ENCODE measurements at places on chromosomes 1 and 21.
A peak's percentile ranks its signal among the peaks of the same experiment; 100 is the strongest.

DNA sequence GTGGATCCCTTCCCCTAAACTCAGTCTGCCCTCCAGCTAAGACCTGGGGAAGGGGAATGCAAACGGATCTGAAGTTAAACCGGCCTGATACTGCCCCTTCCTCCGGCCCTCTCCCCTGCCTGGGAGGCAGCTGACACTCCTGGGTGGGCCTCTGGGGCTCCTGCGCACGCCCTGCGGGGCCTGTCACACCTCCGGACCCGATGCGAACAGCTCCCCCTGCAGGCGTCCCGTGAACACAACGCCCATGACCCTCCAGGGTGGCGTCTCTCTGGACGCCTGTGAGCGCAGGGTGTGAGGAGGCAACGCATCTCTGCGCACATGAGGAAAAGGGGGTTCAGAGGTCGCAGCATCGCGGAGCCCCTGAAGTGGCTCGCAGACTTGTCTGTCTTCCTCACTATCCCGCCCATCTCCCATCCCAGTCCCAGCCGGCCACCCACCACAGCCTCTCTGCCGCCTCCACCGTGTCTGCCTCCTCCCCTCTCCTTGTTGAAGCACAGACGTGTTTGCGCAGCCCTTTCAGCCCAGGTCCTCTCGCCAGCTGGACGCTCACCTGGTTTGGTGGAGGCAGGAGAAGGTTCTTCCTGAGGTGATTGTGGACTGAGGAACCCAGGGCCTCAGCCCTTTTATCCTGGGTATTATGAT, 421 bp upstream of the LCE3A start:
- no peak for DNase-seq

GRCh38 chr1:119046785-119047438, 58.8 kb upstream of the TBX15 start:
- DNase-seq, result peak; percentile 49

DNA sequence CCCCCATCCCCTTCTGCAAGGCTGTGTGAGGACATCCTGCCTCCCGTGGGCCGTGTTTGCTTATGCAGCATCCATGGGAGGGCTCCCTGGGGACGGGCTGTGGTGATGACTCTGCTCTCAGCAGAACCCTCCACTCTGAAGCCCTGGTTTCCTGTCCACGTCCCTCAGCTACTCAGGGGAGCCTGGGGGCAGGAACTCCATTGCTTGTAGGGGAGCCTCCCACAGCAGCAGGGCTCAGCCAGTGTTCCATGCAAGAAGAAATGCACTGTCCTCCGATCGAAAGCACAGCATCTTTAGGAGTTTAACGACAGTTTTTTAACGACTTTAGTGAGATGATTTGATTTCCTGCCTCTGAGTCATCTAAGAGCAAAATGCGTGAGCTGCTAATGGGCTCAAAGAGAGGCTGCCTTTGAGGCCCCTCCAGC, 8.3 kb upstream of the KCNAB2 start:
- no peak for DNase-seq

- DNase-seq, result no peak
Measured at GRCh38 chr1:218778257-218779126, 395.2 kb upstream of the LYPLAL1 start.

DNA sequence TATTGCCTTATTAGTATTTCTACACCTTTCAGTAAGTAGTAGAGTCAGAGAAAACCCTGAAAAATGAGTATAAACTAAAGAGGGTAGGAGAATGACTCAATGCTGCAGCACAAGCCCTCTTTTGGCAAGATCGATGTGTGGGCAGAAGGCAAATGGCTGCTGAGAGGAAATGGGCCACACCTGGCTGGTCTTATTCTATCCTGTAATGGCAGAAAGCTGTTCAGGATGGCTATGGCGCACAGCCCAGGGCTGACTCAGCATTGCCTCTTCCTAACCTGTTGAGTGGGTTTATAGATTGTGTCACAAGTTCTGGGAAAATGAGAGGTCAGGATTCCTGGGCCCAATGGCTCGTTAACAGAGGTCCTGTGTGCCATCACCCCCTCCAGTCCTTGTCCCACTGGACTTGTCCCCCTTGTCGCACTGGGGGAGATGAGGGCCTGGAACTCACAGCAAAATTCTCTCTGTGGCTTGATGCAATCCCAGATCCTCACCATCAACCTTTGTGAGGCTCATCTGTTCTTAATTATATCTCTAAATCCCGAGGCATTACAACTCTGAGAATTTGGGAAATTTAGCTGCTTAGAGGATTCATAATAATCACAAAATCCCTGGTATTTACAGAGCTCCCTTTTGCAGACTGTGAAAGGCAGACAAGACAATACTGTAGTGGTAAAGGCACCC, 13.2 kb downstream of the HMGB4 start:
- peak; percentile 70 for DNase-seq

- DNase-seq, result no peak
Measured at GRCh38 chr1:87318056-87318650, 10.5 kb upstream of the LMO4 start.

GRCh38 chr1:203299169-203299568, 6.2 kb upstream of the BTG2 start:
- DNase-seq, result no peak

GRCh38 chr1:12760256-12760795, 13.2 kb upstream of the PRAMEF12 start:
- DNase-seq, result no peak

- no peak for DNase-seq
Measured at GRCh38 chr1:201517631-201518030, 10.7 kb upstream of the CSRP1 start.

DNA sequence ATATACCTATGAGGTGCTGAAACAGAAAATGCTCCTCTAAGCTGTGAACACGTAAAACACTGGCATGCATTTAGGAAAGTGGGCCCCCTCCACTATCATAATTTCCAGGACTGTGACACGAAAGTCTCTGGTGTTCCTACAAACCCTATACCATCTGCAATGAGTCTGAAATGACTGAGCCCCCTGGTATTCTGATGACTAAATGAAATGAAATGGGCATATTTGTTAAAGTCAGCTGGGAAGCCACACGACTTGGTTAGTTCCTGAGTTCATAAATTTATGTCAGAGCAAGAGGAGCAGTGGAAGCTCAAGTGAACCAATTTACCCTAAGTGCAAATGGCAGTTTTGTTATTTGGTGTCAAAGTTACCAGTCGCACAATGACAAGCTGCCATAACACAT, 182.3 kb downstream of the KCTD3 start:
- DNase-seq, result no peak

DNA sequence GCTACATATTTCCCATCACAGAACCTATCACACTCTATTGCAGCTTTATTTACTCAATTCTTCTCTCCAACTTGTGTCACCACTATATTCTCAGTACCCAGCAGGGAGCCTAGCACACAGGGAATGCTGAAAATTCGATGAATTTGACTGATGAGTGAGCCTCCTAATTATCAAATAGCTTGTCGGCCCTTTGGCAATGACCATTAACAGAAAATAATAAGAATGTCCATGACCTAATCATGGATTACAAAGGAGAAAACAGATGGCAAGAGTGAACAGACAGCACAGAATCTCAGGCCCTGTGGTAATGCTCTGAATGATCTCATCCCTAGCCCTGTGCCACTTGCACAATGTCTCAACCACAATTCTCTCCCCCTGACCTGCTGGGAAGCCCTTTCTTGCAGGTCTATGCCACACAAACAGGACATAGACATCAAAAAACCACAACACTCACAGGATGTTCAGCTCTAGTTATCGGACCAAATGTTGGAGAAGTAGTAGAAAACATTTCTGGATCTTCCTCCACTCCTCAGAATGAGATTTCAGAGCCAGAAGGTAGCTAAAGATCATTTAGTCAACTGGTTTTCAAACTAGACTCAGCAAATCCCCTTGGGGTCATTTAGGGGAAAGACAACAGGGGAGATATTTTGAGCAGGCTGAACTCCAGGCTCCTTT, 68.4 kb downstream of the LUZP1 start:
- no peak for DNase-seq

GRCh38 chr21:43909741-43910400, 44.8 kb downstream of the AGPAT3 start:
- no peak for DNase-seq

DNA sequence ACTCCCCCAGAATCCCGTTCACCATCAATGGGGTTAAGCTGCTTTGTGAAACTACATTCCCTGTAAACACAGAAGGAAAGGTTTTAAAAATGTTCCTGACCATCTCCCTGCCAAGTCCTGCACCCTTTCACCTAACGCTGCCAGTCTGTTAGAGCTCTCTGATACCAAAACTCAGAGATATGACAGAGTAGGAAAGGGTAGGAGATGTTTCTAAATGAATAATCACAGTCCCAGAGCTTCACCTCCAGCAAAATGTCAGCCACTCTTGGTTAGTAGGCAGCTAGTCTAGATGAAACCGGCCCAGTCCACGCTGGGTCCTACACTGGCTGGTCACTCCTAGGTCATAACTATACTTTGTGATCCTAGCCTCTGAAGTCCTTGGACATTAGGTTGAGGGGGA, 26.7 kb downstream of the SLAMF6 start:
- no peak for DNase-seq

- DNase-seq, result no peak
Measured at GRCh38 chr1:159184201-159184600, 12.8 kb downstream of the CADM3 start.

GRCh38 chr21:39182484-39183271, 573 bp downstream of the PSMG1 start:
- DNase-seq, result no peak

DNA sequence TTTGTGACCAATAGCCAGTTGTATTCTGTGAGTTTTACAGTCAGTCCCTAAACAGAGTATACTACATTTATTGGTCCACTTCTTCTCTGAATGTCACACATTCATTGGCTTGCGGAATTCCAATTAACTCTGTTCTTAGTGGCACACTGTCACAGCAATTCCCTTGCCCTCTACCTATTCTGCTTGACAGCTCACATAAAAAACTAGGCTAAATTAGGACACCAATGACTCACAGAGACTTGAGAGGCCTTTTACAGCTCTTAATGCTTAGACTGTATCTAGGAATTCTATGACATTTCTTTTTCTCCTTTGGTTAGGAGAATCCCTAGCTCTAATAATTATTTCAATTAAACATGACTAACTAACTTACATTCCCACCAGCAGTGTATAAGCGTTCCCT, 104.1 kb downstream of the NEGR1 start:
- DNase-seq, result no peak

- no peak for DNase-seq
Measured at GRCh38 chr1:229271448-229272159, 693 bp downstream of the RAB4A start.

DNA sequence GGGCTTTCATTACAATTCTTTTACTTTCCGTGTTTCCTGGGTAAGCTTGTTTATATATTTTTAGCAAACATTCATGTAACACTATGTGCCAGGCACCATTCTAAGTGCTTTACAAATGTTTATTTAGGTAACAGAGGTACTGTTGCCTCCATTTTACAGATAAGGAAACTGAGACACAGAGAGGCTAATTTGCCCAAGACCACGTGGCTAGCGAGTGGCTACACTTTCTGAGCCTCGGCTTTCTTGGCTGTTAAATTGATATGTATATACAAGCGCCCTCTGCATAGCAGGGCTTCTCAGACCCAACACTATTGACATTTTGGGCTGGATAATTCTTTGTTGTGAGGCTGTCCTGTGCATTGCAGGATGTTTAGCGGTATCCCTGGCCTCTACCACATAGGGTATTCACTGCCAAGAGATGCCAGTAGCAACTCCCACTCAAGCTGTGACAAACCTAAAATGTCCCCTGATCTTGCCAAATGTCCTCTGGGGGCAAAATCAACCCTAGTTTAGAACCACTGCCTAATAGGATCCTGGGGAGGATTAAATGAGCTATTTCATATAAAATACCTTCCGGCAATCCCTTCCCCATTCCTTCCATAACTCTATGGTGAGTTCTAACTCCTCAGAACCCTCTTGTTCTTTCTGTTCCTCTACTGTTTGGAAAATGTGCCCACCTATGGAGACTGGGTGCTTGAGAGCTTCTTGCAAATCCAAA, 17.2 kb upstream of the ID3 start:
- no peak for DNase-seq

DNA sequence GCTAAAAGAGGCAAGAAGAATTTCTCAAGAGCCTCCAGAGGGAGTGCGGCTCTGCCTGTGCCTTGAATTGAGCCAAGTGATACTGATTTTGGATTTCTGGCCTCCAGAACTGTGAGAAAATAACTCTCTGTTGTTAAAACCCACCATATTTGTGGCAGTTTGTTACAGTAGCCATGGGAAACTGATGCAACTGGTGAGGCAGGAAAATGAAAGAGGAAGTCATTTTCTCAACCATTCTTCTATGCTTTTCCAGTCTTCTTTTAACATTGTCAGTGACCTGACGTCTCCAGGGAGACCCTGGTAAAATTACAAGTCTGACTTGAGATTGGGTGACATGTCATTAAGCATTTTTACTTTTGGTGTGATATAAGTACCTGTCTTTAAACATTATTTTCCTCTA, 5.8 kb downstream of the OR6P1 start:
- no peak for DNase-seq

DNA sequence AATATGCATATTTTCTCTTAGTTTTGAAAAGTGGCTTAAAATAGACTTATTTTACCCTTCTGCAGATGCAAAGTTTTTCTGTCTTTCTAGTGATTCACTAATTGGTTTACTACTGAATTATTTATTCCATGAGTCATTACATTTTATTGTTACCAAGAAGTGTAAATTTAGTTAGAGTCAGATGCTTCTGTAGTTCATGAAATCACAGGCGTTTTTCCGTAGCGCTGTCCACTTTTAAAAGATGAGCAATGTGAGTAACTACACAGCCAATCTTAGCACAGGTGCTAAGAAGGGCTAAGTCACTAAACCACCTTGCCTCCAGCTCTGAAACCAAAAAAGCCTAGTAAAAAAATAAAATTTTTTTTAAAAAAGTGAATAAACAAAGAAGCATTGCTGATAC, 24.7 kb downstream of the RGS13 start:
- DNase-seq, result no peak

GRCh38 chr1:227768125-227768439, 32.8 kb downstream of the SNAP47 start:
- DNase-seq, result no peak

DNA sequence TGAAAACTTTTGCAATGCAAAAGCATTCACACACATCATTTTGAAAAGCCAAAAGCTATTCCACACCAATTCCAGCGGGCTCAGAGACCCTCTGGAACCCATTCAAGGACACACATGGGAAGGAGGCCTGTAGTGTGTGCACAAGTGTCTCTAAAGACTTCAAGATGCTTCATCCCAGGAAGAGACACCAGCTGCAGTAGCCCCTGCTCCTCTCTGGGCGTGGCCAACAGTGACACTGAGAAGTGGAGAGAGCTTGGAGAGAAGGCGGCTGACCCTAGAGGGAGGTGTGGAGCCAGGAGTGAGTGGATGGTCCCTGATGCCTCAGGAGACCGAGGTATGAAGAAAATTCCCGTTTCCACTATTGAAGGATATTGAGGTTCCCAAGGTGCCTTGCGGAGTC, 14.9 kb upstream of the TNNI1 start:
- DNase-seq, result no peak

- DNase-seq, result no peak
Measured at GRCh38 chr21:45802956-45803617, 159.6 kb downstream of the PCBP3 start.

GRCh38 chr1:172287208-172287607, 133.3 kb upstream of the C1orf105 start:
- no peak for DNase-seq

- DNase-seq, result no peak
Measured at GRCh38 chr1:160342526-160342925, 524 bp downstream of the COPA start.
